ENCODE measurements at places on chromosomes 16 and 17. TPM values are rescaled to one million over a fixed set of nuclear protein-coding genes. Genes with fewer than 3 reads are reported as not detected.

Gene MRC2
- 73.0 TPM for polyA plus RNA-seq

DNA sequence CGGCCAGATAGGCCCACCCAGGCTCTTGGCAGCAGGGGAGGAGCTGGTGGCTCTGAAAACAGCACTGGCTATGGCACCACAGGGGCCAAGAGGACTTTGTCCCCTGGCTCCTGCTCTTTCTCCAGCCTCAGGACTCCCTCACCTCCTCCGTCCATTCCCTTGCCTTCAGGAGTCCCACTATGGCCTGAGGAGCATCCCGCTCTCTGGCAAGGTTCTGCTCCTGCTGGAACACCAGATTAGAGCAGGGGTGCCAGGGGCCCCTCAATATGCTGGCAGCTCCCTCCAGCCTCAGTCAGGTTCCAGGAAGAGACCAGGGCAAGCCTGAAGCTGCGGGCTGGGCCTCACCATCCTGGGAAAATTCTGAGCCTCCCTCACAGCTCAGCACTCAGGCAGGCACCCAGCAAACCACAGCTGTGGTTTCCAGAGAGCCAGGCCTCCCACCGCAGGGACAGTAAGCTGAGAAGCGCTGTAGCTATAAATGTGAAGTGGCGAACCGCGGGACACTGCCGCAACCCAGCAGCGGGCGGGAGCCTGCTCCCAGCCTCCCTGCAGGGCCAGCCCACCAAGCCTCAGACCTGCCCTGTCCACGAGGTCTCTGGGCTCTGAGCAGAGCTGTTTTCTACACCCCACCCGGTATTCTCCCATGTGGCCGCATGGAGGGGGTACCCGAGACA lies 25.7 kb downstream of the C17orf100 start:
- no peak for DNase-seq

Gene SEPTIN1
- polyA plus RNA-seq, result 1.00 TPM

GRCh38 chr16:69367980-69368379 lies 16.4 kb upstream of the TMED6 start:
- DNase-seq, result no peak

Gene IL17C
- not detected for polyA plus RNA-seq

- DNase-seq, result no peak
Measured at GRCh38 chr17:63629627-63630026, 7.4 kb downstream of the MAP3K3 start.
